ENCODE measurements at places on chromosomes 2 and 18.

DNA sequence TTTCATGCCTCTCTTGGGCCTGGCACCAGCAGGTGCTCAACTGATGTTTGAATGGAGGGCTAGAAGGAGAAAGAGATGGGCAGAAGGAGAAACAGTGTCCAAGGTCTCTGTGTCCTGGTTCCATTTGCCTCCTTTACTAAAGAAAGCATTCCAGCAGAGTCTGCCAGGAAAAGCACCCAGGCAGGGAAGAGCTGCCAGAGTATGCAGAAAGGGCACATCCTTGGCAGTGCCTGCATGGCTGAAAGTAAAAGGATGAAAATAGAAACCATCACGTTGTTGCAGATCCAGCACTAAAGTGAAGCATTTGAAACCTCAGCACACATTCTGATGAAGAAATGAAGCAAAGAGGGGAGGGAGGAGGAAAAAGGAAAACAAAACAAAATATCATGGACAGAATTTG lies 142.2 kb downstream of the ESCO1 start:
- DNase-seq = no peak

- no peak for DNase-seq
Measured at GRCh38 chr2:64311191-64311910, 142.6 kb upstream of the LGALSL start.

DNA sequence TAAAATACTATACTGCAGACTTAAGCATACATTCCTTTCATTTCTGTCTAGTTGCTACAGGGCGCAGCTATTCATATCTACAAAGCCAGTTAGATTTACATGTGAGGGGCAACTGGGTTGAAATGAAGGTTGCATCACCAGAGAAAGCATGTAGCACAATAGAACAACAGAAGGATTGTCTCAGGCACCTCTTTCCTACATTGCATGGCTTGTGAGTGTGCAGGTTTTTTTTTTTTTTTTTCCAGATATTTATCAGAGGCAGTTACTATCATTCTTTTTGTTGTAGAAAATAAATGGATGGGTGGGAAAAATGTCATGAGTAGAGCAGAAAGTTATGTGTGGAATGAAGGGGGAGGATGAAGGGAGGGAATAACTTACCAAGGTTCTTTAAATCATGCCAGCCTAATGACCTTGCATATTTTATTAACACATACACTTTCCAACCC lies 86.8 kb downstream of the ERBB4 start:
- DNase-seq = peak; percentile 86

GRCh38 chr2:202069170-202070067 lies 3.6 kb upstream of the KIAA2012 start:
- no peak for DNase-seq

DNA sequence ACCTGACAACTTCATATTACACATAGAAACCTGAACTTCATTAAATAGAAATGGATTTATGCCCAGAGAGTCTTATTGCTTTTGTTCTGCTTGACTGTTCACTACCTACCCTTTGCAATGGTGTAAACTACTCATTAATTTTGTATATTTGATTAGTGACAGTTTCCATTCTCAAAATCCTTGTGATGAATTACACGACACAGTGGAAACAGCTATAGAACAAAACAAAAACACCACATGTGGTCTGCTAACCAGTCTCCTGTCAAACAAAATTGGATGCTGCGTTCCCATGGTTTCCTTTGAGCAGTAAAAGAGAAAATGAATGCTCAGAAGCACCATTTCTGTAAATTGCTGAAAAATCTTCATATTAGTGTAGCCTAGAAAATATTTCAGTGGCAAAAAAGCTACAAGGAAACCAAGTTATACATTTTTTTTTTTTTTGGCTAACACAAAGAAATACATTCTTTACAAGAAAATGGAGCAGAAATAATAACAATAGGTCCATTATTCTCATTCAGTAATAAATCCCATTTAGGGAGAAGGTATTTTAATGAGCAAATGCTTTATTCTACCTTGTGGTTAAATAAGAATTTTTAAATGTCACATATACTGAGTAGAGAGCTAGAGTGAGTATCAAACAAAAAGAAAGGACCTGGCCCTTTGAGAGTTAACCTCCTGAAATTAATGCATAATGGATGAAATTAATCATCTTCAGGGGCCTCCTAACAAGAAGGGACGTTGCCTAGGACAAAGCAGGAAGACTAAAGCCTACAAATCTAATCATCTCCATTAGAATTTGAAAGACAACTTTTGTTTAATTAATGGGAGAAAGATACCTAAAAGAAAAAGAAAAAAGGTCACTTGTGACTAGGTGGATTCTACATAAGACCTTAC lies 355.1 kb upstream of the ZC3H15 start:
- DNase-seq = no peak

GRCh38 chr2:118431997-118432396 lies 343.7 kb downstream of the INSIG2 start:
- DNase-seq = no peak

DNA sequence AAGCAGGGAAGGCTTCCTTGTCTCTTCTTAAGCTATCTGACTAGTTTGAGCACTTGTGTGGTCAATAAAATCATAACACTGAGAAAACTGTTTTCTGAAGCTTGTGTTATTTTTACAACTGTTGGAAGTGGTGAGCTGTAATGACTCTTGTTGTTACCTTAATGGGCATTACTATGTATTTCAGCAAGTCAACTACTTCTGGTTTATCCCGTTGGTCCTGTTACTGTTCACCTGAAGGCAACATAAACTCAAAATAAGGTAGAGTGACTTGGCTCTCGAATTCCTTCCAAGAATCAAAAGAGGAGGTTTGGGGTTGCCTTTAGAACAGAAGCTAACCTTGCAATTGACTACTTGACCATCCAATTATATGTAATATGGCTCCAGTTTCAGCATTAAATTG lies 23.2 kb upstream of the FIGN start:
- no peak for DNase-seq

DNA sequence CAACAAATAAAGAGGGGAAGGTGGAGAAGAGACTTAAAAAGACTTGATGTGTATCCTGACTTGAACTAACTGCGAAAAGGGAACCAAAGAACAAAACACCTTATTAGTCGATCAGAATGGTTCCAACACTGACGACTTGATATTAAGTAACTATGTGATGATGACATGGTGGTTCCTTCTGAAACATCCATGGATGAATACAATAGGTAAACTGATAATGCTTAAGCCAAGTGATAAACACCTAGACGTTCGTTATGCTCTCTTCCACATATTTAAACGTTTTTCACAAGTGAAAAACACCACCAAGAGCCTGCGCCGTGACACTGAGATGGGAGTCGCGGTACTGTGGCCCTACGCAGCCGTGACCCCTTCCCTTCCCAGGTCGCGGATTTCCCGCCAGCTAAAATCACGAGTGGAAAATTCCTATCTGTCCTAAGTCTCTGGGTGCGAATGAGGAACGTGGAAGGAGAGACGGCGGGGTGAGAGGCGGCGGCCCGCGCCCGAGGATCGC lies 797 bp downstream of the TTC32 start:
- DNase-seq = peak; percentile 35

- DNase-seq = no peak
Measured at GRCh38 chr18:21241301-21242048, 557 bp upstream of the GREB1L start.

DNA sequence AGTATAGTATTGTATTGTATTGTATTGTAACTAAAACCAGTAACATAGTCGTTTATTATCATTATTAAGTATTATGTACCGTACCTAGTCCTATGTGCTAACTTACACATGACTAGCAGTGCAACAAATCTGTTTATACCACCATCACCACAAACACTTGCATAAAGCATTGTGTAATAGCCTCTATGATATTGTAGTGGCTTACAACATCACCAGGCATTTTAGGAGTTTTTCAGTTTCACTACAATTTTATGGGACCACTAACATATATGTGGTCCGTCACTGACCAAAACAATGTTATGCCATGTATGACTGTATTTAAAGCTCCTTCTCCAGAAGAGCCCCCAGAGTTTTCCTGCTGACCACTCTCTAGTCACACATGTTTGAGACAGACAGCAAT lies 306.2 kb downstream of the SETBP1 start:
- DNase-seq = peak; percentile 17

DNA sequence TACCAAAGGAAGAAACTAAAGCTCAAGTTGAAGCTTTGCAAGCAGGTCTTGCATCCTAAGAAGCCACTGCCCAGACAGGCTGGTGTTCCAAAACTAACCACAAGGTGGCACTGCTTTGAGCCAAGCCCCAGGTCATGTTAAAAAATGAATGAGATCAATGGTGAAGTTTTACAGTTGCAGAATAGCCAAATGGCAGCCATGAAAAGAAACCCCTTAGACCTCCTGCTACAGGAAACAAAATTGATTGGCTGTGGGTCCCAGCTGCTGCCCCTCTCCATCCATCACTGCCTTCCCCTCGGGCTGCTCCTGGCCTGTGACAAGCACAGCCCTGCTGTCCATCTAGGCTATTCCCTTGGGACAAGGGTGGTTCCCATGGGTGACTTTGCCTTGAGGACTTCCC lies 20.7 kb upstream of the MREG start:
- peak; percentile 89 for DNase-seq

DNA sequence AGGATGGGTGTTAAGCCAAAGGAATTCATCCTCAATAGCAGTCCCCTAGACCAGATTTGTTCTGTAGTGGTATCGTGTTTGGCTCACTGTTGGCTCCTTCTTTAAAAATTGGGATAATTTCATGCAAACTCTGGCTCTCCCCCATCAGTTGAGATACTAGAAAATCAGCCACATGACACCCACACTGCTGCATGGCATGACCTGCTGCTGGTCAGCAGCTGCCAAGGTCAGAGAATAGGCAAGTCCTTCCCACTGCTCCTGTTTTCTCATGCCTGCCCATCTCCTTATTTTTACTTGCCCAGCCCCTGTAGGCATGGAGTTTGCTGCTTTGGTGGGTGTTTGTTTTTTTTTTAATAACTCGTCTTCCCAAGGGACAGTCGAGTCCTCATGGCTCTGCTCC lies 1.0 kb upstream of the SNRNP200 start:
- no peak for DNase-seq

- no peak for DNase-seq
Measured at GRCh38 chr2:187466129-187466792, 18.2 kb upstream of the CALCRL start.

- DNase-seq = no peak
Measured at GRCh38 chr2:205959521-205959920, 126.5 kb downstream of the INO80D start.

DNA sequence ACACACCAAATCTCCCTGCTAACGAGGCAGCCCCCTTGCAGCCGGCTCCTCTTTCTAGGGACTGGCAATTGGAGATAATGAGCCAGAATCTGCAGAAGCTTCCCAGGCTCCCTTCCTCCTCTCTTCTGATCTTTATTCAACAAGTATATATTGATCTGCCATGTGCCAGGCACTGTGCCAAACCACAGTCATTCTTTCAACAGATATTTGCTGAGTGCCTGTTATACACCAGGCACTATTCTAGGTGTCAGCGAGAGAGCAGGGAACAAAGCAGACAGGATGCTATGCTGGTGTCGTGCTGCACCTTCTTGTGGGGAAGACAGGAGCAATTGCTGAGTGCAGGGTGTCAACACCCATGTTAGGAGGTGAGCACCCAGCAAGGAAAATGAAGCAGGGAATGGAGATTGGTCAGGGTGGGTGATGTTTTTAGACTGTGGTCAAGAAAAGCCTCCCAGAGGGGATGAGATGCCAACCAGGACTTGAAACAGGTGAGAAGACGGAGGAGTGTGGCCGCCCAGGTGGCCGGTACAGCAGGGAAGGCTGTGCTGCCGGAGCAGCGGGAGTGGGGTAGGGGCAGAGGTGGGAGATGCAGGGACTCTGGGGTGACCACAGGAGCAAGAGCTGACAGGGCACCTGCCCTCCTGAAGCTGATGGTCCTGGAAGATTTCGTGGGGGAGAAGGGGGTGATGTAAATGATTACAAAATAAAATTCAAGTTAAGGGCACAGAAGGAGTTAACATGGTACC lies 307.6 kb upstream of the RAB12 start:
- DNase-seq = no peak

GRCh38 chr18:37334631-37335408 lies 230.8 kb downstream of the CELF4 start:
- DNase-seq = peak; percentile 47
